ENCODE measurements at places on chromosomes 6 and 20. TPM values are rescaled to one million over a fixed set of nuclear protein-coding genes. Genes with fewer than 3 reads are reported as not detected.

- peak; percentile 40 for DNase-seq
Measured at GRCh38 chr20:17679941-17680835, 1.9 kb downstream of the RRBP1 start.

GRCh38 chr6:163183806-163184205 is 230.7 kb upstream of the QKI start:
- DNase-seq, result no peak

- DNase-seq, result no peak
Measured at GRCh38 chr20:9498322-9498721, 16.1 kb upstream of the LAMP5 start.

GRCh38 chr6:34574647-34575293 is 18.6 kb upstream of the SPDEF start:
- no peak for DNase-seq

GRCh38 chr6:92682516-92683398 is 736.6 kb downstream of the EPHA7 start:
- DNase-seq, result no peak

GRCh38 chr20:44648068-44648467 is 3.4 kb downstream of the ADA start:
- no peak for DNase-seq

DNA sequence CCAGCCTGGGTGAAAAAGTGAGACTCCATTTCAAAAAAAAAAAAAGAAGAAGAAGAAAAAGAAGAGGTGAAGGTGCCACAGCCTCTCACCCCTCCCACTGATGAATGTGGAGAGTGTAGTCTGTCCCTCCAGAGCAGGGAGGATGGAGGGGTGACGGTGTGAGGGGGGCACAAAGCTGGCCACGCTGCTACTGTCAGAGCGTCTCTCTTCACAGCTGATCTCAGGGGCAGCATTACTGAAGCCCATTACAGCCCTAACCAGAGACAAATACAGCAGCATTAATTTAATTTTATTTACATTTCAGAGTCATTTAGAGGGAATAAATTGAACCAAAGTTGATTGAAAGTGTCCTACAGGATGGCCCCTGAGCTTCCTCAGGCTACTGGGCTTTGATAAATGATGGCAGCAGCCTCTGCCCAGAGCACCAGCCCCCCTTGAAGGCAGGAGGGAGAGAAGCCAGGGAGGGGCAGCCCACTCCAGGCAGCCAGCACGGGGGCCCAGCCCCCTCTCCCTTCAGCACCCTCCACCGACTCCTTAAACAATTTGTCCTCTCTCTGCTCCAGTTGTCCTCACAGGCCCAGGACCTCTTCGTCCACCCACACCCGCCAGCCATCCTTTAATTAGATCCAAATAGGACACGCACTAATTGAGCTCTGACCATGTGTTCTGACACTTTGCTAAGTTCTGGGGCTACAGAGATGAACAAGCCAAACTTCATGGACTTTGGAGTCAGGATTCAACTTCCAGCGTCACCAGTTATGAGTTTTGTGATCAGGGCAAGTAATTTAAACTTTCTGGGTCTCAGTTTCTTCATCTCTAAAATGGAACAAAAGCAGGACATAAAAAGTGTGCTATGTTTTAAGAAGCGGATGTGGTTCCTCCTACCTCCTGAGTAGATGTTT is 18.6 kb upstream of the ZFAND3 start:
- DNase-seq, result no peak

DNA sequence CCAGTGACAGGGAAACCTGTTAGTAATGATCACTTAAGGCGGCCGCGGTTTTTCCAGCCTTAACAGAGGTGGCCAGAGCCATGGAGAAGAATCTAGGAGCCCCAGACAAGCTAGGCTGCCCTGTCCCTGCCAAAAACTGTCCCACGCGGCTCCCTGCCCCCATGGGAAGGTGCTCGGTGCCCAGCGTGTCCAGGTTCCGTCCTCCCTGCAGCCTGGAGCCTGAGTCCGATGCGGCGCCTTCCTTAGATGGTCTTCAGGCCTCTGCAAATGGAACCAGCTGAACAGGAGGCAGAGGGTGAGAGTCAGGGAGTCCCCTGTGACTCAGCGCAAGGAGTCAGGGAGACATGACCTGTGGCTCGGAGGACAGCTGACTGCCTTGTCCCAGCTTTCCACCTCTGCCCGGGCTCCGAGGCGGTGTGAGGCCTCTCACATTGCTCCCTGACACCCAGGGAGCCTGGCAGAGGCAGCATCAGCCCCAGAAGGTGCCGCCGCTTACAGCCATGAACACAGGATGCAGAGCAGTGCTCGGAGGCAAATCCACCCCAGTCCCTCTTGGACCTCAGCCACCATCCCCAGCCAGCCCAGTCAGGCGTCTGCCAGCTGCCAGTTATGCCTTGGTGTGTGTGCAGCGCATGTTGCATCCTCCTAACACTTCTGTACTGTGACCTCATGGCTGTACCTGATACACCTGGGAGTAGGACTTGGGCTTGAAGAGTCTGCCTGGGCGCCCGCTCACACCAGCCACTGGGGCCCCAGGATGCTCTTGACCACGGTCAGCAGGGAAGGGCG is 377.7 kb downstream of the CDH4 start:
- DNase-seq, result peak; percentile 50

GRCh38 chr6:3324262-3324942 is 65.7 kb downstream of the PSMG4 start:
- DNase-seq, result peak; percentile 96

DNA sequence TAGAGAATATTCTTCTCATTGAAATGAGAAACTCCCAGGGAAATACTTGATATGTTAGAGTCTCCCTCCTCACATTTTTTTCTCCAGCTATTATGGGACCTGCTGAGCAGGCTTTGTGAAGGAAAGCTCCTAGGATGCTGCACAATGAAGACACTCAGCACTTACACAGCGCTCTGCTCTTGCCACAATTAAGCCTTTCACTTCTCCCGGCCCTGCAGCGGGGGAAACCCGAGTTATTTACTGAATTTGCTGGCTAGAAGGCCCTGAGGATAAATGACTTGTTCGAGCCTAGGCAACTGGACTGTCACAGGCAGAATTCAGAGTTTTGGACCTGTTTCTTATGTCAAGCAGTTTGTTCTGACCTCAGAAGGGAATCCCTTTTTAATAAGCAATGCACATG is 102.0 kb downstream of the MAP3K7 start:
- DNase-seq, result no peak

GRCh38 chr6:32807020-32807580 is 9.7 kb downstream of the HLA-DOB start:
- no peak for DNase-seq

GRCh38 chr6:89843070-89843469 is 13.4 kb downstream of the CASP8AP2 start:
- DNase-seq, result no peak

Gene DDX43
- total RNA-seq, result not detected

Gene MAS1
- total RNA-seq, result not detected

Gene CFAP206
- total RNA-seq, result not detected

Gene ADGRG6
- total RNA-seq, result 15.3 TPM

Gene WFDC12
- not detected for total RNA-seq
